ENCODE measurements at places on chromosomes 5 and 9. TPM values are rescaled to one million over a fixed set of nuclear protein-coding genes. Genes with fewer than 3 reads are reported as not detected.

DNA sequence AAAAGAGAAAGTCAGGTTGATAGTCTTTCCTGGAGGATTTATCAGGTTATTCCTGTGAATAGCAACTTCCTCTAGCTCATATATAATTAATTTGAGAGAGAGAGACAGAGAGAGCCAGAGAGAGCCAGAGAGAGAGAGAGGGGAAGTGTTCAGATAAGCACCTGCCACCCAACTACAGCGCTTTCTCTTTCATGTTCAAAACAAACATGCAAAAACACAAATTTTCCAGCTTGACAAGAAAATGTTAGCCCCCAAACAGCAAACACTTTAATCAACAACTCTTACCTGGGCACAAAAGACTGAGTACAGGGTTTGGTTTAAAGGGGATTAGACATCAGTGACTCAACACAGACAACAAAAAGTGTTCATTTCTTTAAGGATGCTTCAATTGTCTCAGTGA is 61.7 kb upstream of the PLPP6 start:
- DNase-seq, result no peak

GRCh38 chr5:91224969-91225368 is 158.1 kb downstream of the ARRDC3 start:
- no peak for DNase-seq

GRCh38 chr5:119342406-119342805 is 13.4 kb upstream of the TNFAIP8 start:
- no peak for DNase-seq

DNA sequence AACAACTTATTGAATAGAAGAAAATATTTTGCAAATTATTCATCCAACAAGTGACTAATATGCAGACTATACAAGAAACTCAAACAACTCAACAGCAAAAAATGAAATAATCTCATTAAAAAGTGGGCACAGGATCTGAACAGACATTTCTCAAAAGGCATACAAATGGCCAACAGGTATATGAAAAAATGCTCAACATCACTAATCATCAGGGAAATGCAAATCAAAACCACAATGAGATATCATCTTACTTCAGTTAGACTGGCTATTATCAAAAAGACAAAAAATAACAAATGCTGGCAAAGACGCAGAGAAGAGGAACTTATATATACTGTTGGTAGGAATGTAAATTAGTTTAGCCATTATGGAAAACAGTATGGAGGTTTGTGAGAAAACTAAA is 1.8 kb upstream of the AMACR start:
- no peak for DNase-seq

The PRDM9 gene
- total RNA-seq, result not detected

DNA sequence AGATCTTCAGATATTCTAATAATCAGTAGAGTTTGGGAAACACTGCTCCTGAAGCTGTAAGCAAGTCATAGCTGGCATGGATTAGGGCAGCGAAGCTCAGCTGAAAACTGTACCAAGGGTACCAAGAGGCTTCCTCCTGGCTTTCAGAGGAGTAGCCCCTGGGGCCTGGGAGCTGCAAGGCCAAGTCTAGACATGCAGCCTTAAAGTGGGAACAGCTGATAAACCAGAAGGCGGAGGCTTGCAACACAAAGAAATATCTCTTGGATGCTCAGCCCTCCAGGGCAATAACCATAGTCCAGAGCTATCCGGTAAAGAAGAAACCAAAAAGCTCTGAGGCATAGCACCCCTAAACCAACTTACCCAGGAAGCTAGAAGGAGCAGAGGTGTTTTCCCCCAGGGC is 51.5 kb downstream of the MRPS30 start:
- no peak for DNase-seq

- no peak for DNase-seq
Observed at GRCh38 chr5:31767335-31768031, 128.6 kb downstream of the PDZD2 start.
